ENCODE measurements at places on chromosomes 3 and 15.

DNA sequence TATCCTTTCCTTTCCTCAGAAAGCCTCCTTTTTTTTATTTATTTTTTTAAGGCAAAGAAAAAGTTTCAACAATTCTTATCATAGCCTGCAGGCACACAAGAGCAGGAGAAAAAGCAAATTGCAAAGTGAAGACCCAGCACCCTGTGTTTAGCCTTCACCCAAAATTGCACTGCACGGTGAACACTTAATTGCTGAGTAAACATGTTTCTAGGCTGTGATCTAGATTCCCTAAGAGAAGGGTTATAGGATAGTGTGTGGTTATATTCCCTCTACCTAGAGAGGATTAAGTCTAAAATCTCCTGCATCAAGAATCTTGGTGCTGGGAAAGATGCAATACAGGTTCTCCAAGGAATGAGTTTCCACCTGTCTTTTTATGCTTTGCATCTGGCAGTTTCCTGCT, 70.2 kb upstream of the BFSP2 start:
- H3K27ac ChIP-seq: no peak overlapping the region
- H3K36me3 ChIP-seq: no peaks in the 10 kb centered on the region
- no peaks in the 10 kb centered on the region for H3K4me1 ChIP-seq
- H3K4me3 ChIP-seq: no peak overlapping the region

- H3K4me3 ChIP-seq: no peak overlapping the region
- H3K4me1 ChIP-seq: no peaks in the 10 kb centered on the region
- H3K36me3 ChIP-seq: no peaks in the 10 kb centered on the region
- no peaks in the 10 kb centered on the region for H3K27me3 ChIP-seq
Measured at GRCh38 chr3:100089812-100090668, 24.3 kb downstream of the FILIP1L start.

DNA sequence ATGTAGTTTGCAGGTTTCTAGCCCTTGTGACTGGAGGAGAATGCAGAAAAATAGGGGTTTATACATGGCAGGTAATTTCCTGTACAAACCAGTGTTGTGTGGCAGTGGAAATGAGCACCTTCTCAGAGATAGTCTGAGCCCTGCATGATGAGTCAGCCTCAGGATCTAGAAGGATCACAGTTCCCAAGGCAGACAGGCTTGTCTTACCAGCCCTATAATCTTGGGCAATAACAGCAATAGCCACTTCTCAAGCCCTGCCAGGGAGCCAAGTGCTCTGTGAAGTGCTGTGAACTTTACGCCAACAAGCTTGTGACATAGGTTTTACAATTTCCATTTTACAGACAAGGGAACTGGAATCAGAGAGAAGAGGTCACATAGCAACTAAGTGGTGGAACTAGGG, 89.4 kb downstream of the CD47 start:
- DNase-seq: no peak
- no peak overlapping the region for H3K4me3 ChIP-seq
- H3K27ac ChIP-seq: no peak overlapping the region
- H3K4me1 ChIP-seq: peaks cover 10% of the 10 kb centered on the region
- H3K27me3 ChIP-seq: no peaks in the 10 kb centered on the region
- no peaks in the 10 kb centered on the region for H3K36me3 ChIP-seq

- no peak overlapping the region for H3K4me3 ChIP-seq
- peak overlapping the region; percentile 21 for H3K27ac ChIP-seq
- no peaks in the 10 kb centered on the region for H3K27me3 ChIP-seq
- H3K4me1 ChIP-seq: peaks cover 18% of the 10 kb centered on the region
- no peak for DNase-seq
- peaks cover 30% of the 10 kb centered on the region for H3K36me3 ChIP-seq
Measured at GRCh38 chr3:47612178-47612577, 33.5 kb upstream of the CSPG5 start.

DNA sequence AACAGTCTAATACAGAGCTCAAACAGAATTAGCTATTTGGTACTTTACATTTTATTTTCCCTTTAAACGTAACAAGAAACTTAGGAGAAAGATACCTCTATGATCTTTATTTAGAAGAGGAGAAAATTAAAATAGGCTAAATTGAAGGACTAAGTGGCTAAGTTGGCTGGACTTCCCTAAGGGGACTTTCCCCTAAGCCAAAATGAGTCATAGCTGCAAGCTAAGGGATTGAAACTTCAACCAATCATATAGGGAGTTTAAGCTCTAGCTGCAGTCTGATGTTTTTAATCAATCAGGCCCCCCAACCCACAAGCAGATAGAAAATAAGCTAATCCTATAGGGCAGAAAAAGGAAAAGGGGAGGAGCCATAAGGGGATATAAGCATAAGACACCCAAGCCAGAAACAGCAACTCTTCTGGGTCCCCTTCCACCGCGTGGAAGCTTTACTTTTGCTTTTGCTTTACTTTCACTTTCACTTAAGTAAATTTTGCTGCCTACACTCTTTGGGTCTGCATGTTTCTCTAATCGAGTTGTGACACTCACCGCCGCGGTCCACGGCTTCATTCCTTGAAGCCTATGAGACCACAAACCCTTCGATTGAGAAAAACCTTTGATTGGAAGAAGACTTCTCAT, 1108.5 kb upstream of the EPHA6 start:
- H3K4me3 ChIP-seq: no peak overlapping the region
- H3K4me1 ChIP-seq: no peaks in the 10 kb centered on the region
- no peak for DNase-seq
- H3K27ac ChIP-seq: no peak overlapping the region
- H3K27me3 ChIP-seq: no peaks in the 10 kb centered on the region

DNA sequence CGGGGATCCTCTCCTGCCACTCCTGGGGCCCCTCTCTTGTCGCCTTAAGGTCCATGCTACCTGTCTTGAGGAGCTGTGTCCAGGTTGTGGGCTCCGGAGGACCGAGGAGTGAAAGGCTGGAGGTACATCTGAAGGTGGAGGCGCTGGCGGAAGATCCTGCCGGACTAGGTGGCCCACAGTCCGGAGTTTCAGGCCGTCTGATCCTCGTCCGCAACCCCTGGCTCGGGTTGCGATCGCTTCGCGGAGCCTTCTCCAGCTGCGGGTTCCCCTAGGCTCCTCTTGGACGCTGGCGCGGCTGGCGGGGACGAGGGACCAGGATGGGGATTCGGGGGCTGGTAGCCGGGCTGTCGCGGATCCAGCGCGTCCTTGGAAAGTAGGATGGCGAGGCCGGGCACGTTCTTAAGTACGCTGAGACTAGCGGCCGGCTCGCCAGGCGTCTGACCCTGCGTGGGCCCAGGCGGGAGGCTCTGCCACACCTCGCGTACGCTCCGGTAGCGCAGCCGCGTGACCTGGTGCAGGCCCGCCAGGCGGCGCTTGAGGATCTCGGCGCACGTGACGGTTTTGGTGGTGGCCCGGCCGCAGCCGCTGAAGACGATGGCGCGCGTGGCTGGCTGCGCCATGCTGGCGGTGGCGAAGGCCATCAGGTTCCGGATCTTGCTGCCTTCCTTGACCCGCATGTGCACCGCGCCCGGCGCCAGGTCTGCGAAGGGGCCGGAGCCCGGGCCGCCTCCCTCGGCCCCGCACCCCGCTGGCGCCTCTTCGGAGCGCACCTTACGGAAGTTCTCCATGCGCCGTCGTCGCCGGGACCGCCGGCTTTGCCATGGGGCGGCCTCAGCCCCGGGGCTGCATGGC, 550 bp downstream of the RPP25 start:
- peak overlapping the region; percentile 83 for H3K4me3 ChIP-seq
- H3K27me3 ChIP-seq: no peaks in the 10 kb centered on the region
- peak; percentile 84 for DNase-seq

DNA sequence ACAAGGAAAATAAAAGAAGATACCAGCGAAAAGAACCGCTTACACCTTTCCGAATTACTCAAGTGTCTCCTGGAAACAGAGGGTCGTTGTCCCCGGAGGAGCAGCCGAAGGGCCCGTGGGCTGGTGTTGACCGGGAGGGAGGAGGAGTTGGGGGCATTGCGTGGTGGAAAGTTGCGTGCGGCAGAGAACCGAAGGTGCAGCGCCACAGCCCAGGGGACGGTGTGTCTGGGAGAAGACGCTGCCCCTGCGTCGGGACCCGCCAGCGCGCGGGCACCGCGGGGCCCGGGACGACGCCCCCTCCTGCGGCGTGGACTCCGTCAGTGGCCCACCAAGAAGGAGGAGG, 325 bp downstream of the ALCAM start:
- no peaks in the 10 kb centered on the region for H3K27me3 ChIP-seq
- H3K27ac ChIP-seq: peak overlapping the region; percentile 83
- peak overlapping the region; percentile 67 for H3K4me3 ChIP-seq
- H3K36me3 ChIP-seq: no peaks in the 10 kb centered on the region
- H3K4me1 ChIP-seq: no peaks in the 10 kb centered on the region

DNA sequence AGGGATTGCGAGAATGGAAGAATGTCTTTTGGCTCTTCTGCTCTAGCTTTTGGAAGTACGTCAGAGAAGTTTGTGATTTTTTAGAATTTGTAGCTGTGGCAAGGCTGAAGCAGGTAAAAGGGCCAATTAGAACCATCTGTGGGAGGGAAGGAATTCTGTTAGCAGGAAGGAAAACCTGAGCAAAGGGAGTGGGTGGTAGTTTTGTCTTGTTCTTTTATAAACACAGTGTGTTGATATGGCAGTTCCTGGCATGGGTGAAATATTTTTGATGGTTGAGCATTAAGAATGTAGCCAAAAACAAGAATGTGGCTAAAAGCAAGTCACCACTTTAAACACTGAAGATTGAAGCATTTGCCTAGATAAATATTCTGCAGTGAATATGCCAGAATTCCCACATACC, 23.8 kb downstream of the DAG1 start:
- H3K36me3 ChIP-seq: no peaks in the 10 kb centered on the region
- H3K27ac ChIP-seq: peak overlapping the region; percentile 63
- no peak for DNase-seq
- peaks cover 94% of the 10 kb centered on the region for H3K4me1 ChIP-seq
- H3K27me3 ChIP-seq: no peaks in the 10 kb centered on the region

- no peaks in the 10 kb centered on the region for H3K36me3 ChIP-seq
- no peak for DNase-seq
- no peaks in the 10 kb centered on the region for H3K4me1 ChIP-seq
- H3K27ac ChIP-seq: no peak overlapping the region
- H3K27me3 ChIP-seq: no peaks in the 10 kb centered on the region
Measured at GRCh38 chr3:65210026-65210814, 522.4 kb upstream of the ADAMTS9 start.

DNA sequence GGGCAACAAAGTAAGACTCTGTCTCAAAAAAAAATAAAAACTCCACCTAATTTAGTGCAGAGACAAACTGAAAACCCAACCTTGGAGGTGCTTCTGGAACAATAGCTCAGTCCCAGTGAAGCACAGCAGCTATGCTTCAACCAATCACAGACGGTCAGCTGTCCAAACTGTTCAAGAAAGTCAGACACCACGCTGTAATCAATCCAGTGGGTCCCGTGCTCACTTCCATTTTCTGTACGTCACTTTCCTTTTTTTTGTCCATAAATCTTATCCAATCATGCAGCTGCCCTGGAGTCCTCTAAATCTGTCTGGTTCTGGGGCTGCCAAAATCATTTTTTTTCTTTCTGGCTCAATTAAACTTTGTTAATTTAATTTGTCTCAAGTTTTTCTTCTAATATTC, 93.6 kb upstream of the FAM174B start:
- H3K27ac ChIP-seq: no peak overlapping the region
- no peaks in the 10 kb centered on the region for H3K36me3 ChIP-seq
- DNase-seq: no peak
- H3K27me3 ChIP-seq: no peaks in the 10 kb centered on the region
- no peaks in the 10 kb centered on the region for H3K4me1 ChIP-seq

- H3K27ac ChIP-seq: no peak overlapping the region
- H3K4me3 ChIP-seq: no peak overlapping the region
- no peaks in the 10 kb centered on the region for H3K27me3 ChIP-seq
Measured at GRCh38 chr3:122994954-122995353, 32.6 kb downstream of the SEMA5B start.

GRCh38 chr3:172614340-172615274, 91.4 kb upstream of the TNFSF10 start:
- DNase-seq: no peak
- no peaks in the 10 kb centered on the region for H3K27me3 ChIP-seq
- no peaks in the 10 kb centered on the region for H3K4me1 ChIP-seq
- no peak overlapping the region for H3K27ac ChIP-seq
- no peak overlapping the region for H3K4me3 ChIP-seq

Measured in tibial artery (tissue), 4 donors.